ENCODE measurements at places on chromosomes 13 and 19. TPM values are rescaled to one million over a fixed set of nuclear protein-coding genes. Genes with fewer than 3 reads are reported as not detected.

DNA sequence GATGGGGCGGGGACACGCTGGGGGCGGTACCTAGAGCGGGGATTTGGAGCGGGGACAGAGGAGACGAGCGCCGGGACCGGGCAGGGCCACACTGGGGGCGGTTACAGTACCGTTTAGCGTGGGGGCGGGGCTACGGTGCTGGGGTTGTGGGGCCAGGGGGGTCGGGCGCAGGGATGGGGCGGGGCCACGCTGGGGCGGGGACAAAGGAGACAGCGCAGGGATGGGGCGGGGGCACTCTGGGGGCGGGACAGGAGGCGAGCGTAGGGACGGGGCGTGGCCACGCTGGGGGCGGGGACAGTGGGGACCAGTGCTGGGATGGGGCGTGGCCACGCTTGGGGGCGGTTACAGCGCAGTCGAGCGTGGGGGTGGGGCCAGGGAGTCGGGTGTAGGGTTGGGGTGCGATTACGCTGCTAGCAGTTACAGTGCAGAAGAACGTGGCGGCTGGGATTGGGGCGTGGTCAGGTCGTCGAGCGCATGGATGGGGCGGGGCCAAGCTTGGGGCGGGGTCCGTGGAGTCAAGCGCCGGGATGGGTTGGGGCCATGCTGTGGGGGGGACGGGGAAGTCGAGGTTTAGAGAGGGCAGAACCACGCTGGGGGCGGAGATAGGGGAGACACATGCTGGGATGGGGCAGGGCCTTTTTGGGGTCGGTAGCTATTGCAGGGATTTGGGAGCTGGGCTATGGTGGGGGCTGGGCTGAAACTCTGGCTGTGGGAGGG lies 660 bp downstream of the ALKBH7 start:
- peak overlapping the region; percentile 99 for H3K27ac ChIP-seq
- H3K36me3 ChIP-seq: no peaks in the 10 kb centered on the region
- H3K4me3 ChIP-seq: peak overlapping the region; percentile 66
- H3K4me1 ChIP-seq: no peaks in the 10 kb centered on the region
- H3K27me3 ChIP-seq: no peaks in the 10 kb centered on the region

- DNase-seq: no peak
- H3K36me3 ChIP-seq: no peaks in the 10 kb centered on the region
- peak overlapping the region; percentile 74 for H3K4me3 ChIP-seq
- H3K27ac ChIP-seq: peak overlapping the region; percentile 10
- H3K4me1 ChIP-seq: peaks cover 10% of the 10 kb centered on the region
Measured at GRCh38 chr19:30229525-30230174, 142.5 kb upstream of the ZNF536 start.

DNA sequence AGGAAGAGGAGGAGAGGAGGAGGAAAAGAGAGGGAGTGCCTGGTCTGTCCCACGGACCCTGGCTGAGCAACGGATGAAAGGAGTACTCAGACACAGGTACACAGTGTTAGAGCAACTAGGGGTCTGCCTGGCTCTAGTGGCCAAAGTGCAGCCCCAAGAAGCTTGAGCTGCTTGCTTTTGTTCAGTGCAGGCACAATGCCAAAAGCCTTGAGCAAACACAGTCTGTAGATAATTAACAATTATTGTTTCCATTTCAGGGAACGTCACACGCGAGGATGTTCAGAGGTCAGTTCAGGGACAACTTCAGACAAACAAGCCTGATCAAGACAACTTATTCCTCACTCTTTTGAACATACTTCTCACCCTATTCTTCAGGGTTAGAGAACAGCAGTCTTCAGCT lies 32.2 kb upstream of the ZNF726 start:
- H3K27ac ChIP-seq: no peak overlapping the region
- DNase-seq: no peak
- no peak overlapping the region for H3K4me3 ChIP-seq
- no peaks in the 10 kb centered on the region for H3K27me3 ChIP-seq
- no peaks in the 10 kb centered on the region for H3K36me3 ChIP-seq

DNA sequence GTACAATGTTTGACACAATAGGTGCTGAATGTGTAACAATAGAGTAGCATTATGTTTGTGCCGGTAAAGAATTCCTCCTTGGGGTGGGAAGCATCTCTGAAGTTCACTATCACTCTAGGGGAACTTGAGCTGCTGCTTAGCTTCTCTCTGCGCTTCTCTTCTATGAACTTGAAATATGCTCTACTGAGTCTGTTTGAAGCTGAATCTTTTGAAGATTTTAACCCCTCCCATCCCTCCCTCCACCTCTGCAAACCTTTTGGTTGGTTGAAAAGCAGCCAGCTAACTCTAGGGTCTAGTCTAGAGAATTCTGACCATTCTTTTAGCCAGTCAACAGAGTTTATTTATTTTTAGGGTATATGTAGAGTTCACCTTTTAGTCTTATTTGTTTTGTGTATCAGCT lies 2.5 kb downstream of the PCCA start:
- H3K27ac ChIP-seq: no peak overlapping the region
- DNase-seq: no peak
- H3K4me3 ChIP-seq: no peak overlapping the region
- H3K27me3 ChIP-seq: no peaks in the 10 kb centered on the region
- no peaks in the 10 kb centered on the region for H3K36me3 ChIP-seq
- no peaks in the 10 kb centered on the region for H3K4me1 ChIP-seq

GRCh38 chr13:26562512-26562890 lies 5.0 kb downstream of the WASF3 start:
- no peaks in the 10 kb centered on the region for H3K27me3 ChIP-seq
- no peaks in the 10 kb centered on the region for H3K4me1 ChIP-seq
- no peaks in the 10 kb centered on the region for H3K36me3 ChIP-seq

GRCh38 chr13:77868717-77869116 lies 49.9 kb downstream of the EDNRB start:
- H3K27ac ChIP-seq: no peak overlapping the region
- H3K27me3 ChIP-seq: no peaks in the 10 kb centered on the region
- H3K36me3 ChIP-seq: no peaks in the 10 kb centered on the region
- H3K4me1 ChIP-seq: no peaks in the 10 kb centered on the region
- H3K4me3 ChIP-seq: no peak overlapping the region

GRCh38 chr13:110911880-110912279 lies 3.0 kb downstream of the ANKRD10 start:
- H3K4me1 ChIP-seq: peaks cover 55% of the 10 kb centered on the region
- no peaks in the 10 kb centered on the region for H3K27me3 ChIP-seq
- H3K4me3 ChIP-seq: no peak overlapping the region
- H3K27ac ChIP-seq: no peak overlapping the region
- H3K36me3 ChIP-seq: peaks cover 15% of the 10 kb centered on the region
- DNase-seq: no peak

DNA sequence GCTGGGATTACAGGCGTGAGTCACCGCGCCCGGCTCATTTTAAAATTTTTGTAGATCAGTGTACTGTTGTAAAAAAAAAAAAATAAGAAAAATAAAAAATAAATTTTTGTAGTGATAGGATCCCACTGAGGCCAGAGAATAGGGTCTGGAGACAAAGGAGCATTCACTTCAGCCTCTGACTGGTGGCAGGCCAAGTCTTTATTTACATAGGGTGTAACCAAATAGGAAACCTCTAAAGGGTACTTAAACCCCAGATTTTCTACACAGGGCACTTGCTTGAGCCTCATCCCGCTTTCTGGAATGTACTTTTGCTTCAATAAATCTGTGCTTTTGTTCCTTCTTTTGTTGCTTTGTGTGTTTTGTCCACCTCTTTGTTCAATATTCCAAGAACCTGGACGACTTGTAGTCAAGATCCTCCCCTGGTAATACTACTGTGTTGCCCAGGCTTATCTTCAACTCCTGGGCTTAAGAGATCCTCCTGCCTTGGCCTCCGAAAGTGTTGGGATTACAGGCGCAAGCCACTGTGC lies 2.1 kb upstream of the PDCD2L start:
- no peaks in the 10 kb centered on the region for H3K27me3 ChIP-seq
- no peak overlapping the region for H3K27ac ChIP-seq
- H3K36me3 ChIP-seq: no peaks in the 10 kb centered on the region

- no peaks in the 10 kb centered on the region for H3K36me3 ChIP-seq
- no peaks in the 10 kb centered on the region for H3K4me1 ChIP-seq
- no peak overlapping the region for H3K4me3 ChIP-seq
- DNase-seq: no peak
- no peaks in the 10 kb centered on the region for H3K27me3 ChIP-seq
Measured at GRCh38 chr13:89550938-89551337, 1796.5 kb upstream of the MIR17HG start.

DNA sequence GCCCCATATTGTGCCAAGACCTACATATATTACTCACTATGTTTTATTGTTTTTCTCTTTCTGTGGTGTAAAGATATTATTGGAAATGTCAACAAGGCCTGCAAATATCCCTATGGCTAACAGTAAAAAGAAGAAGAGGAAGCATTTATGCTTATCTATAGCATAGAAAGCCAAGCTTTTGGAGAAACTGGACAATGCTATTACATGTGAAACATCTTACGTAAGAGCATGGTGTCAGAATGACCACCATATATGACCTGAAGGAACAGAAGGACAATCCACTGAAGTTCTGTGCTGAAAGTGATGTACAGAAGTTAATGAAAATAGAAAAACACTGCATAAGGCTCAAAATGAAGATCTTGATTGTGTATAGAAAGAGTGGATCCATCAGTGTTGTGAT lies 145.2 kb downstream of the KCTD12 start:
- no peak overlapping the region for H3K27ac ChIP-seq
- H3K4me1 ChIP-seq: no peaks in the 10 kb centered on the region
- no peak for DNase-seq
- H3K4me3 ChIP-seq: no peak overlapping the region
- H3K27me3 ChIP-seq: no peaks in the 10 kb centered on the region

DNA sequence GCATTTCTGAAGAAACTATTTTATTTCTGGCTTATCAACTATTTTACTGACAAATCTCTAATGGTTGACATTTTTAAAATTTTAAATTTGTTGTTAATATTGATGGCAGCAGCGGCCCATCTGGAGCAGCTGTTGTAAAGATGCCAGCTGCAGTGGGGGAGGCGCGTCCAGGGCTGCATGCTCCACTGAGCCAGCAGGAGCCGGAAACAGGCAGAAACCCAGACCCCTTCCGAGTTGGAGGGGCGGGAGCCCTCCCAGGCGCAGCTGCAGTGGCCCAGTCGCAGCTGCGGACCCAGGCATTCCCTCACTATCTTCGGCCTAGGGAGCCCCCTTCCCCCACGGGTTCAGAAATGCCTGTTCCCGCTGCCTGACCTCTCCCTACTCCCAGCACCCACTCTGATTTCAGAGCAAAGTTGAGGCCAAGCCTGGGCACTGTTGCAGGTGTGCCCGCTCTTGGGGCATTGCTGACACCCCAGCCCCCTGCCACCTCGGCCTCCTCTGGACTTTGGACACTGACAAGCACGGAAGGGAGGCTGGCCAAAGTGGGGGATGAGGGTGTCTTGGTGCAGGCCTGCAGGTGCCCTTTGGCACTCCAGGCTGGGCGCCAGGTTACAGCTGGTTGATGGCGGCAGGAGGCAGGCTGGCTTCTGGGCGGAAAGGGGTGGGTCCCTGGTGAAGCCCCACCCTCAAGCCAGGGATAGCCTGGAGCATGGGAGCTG lies 69.2 kb downstream of the PIBF1 start:
- H3K36me3 ChIP-seq: no peaks in the 10 kb centered on the region
- no peaks in the 10 kb centered on the region for H3K4me1 ChIP-seq
- peak; percentile 49 for DNase-seq
- H3K27ac ChIP-seq: no peak overlapping the region

DNA sequence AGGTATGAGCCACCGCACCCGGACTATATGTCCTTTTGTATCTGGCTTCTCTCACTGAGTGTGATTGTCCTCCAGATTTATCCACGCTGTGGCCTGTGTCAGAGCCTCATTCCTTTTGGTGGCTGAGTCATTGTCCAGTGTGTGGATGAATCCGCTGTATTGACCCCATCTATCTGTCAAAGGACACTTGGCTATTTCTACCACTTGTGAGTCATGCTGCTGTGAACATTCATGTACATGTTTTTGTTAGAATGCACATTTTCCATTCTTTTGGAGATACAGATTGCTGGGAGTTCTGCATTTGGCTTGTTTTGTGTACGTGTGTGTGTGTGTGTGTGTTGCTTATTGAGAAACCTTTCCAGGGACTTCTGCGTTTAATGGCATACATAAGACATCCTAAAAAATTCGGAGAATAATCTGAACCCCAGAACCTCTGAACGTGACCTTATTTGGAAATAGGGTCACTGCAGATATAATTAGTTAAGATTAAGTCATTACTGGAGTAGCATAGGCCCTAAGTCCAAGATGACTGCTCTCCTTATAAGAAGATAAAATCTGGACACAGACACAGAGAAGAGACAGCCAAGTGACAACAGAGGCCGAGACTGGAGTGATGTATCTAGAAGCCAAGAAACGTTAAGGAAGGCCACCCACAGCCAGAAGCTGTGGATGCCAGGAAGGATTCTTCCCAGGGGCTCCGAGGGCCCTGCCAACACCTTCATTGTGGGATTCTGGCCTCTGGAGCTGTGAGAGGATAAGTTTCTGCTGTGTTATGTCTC lies 4.9 kb upstream of the GIPC3 start:
- peaks cover 3% of the 10 kb centered on the region for H3K4me1 ChIP-seq
- H3K27me3 ChIP-seq: no peaks in the 10 kb centered on the region
- DNase-seq: no peak

GRCh38 chr13:54628383-54628782 lies 1599.8 kb downstream of the OLFM4 start:
- no peak overlapping the region for H3K4me3 ChIP-seq
- no peaks in the 10 kb centered on the region for H3K4me1 ChIP-seq
- no peak for DNase-seq
- H3K36me3 ChIP-seq: no peaks in the 10 kb centered on the region
- H3K27ac ChIP-seq: no peak overlapping the region

DNA sequence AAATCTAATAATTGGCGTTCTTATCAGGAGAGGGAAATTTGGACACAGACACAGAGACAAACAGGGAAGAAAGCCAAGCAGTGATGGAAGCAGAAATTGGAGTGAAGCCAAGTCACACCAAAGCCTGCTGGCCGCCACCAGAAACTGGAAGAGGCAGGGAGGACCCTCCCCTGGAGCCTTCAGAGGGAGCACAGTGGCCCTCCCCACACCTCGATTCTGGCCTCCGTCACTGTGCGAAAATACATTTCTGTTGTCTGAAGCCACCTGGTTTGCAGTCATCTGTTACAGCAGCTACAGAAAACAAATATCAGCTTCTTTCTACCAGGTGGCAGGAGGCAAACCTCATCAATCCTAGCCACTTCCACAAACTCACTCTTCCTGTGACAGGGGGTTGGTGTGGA lies 8.3 kb upstream of the TLE6 start:
- no peak for DNase-seq
- no peak overlapping the region for H3K4me3 ChIP-seq
- no peaks in the 10 kb centered on the region for H3K36me3 ChIP-seq

- no peak overlapping the region for H3K4me3 ChIP-seq
- H3K4me1 ChIP-seq: no peaks in the 10 kb centered on the region
- H3K36me3 ChIP-seq: no peaks in the 10 kb centered on the region
- no peak overlapping the region for H3K27ac ChIP-seq
Measured at GRCh38 chr13:76892488-76892887, 6.3 kb upstream of the KCTD12 start.

GRCh38 chr13:110012102-110012739 lies 225.8 kb upstream of the IRS2 start:
- no peak overlapping the region for H3K27ac ChIP-seq
- H3K27me3 ChIP-seq: no peaks in the 10 kb centered on the region
- H3K36me3 ChIP-seq: no peaks in the 10 kb centered on the region
- H3K4me1 ChIP-seq: no peaks in the 10 kb centered on the region

GRCh38 chr13:31697290-31697689 lies 42.0 kb upstream of the RXFP2 start:
- no peaks in the 10 kb centered on the region for H3K4me1 ChIP-seq
- H3K27ac ChIP-seq: no peak overlapping the region
- H3K4me3 ChIP-seq: no peak overlapping the region

Gene MCF2L
- 136 TPM for total RNA-seq

Gene RAB3A
- 8.3 TPM for total RNA-seq

Gene GPATCH1
- 19.4 TPM for total RNA-seq

Gene OR7A5
- total RNA-seq: not detected

Gene SGCG
- 2.5 TPM for total RNA-seq
